Globus pallidus (tissue), 1 donor: ENCODE measurements at places on chromosomes 2 and 18.

GRCh38 chr18:39561126-39561525 lies 1995.5 kb upstream of the CELF4 start:
- no peak for DNase-seq

- no peak for DNase-seq
Measured at GRCh38 chr2:240296476-240297255, 138.8 kb upstream of the GPC1 start.

DNA sequence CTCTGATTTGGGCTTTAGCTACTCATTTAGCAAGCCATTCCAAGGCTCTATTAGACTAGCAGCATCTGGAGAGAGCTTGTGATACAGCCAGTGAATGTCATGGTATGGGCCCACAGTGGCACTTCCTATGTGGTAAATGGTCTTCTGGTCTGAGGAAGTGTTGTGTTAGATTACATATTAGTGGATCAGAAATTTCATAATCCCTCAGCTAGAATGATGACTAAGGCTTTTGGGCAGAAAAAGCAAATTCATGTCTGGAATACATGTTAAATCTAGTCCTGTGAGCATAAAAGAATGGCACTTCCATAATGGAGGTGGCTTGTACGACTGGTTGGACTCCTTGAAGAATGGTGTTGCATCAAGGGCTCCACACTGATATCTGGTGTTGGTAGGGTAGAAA lies 436.8 kb upstream of the CWC22 start:
- no peak for DNase-seq

- no peak for DNase-seq
Measured at GRCh38 chr2:220001751-220002150, 374.3 kb downstream of the SLC4A3 start.

DNA sequence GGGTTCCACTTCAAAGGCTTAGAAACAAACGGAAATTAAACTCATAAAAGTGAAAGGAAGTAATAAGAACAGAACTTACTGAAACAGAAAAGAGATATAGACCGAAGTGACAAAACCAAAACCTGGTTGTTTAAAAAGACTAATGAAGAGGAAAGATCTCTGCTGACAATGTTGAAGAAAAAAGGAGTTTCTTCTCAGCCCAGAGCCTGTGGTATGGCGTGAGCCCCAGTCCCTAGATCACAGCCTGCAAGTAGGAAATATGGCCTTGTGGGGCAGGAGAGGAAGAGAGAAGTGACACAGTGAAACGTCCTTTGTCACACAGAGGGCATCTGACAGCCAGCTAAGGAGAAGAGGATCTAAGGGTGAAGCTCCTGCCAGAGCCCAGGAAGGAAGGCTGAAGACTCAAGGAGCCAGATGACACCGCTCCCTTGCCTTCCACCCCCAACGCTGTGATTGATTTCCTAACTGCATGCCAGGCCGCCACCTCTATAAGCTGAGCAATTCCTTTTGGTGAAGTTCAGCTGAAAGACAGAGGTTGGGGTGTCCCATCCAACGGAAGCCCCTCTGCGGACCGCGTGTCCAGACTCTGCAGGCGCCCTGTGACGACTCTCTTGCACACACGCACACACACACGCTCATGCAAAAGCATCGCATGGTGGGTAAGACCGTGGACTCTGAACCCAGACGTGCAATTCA lies 141.1 kb downstream of the HDAC4 start:
- DNase-seq = no peak

- DNase-seq = no peak
Measured at GRCh38 chr2:16040271-16041010, 100.1 kb downstream of the MYCN start.

DNA sequence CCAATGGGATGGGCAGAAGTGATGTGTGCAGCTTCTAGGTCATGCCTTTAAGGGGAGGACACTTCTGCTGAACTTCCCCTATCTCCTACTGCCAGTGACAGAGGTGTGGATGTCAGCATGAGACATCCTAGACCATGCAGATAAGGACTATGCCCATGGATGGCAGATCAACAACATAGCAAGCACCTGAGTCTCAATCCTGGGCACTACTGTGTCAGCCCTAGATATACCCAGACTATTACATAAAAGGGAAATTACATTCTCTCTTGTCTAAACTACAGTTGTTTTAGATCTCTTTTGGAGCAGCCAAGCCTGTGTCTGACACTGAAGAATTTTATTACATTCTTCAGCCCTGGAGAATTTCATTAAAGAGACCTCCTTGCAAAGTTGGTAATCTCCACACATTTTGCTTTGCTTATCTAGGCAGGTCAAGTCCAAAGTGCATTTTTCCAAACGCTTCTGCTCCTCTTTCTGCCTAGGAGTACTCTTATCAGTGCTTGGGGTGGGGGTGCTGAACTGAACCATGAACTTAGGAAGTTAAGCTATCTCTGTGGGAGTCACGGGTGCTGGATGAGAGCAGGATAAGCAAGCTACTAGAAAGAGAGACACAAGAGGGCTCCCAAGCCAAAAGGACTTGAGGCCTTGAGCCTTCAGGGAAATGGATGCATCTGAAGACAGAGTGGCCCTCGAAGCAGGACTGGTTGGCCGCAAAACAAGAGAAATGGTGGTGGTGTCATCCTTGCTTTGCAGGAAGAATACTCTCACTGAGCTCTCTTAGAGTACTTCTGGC lies 95.2 kb upstream of the SPRED2 start:
- no peak for DNase-seq

GRCh38 chr2:201707753-201708152 lies 9.3 kb upstream of the MPP4 start:
- no peak for DNase-seq

DNA sequence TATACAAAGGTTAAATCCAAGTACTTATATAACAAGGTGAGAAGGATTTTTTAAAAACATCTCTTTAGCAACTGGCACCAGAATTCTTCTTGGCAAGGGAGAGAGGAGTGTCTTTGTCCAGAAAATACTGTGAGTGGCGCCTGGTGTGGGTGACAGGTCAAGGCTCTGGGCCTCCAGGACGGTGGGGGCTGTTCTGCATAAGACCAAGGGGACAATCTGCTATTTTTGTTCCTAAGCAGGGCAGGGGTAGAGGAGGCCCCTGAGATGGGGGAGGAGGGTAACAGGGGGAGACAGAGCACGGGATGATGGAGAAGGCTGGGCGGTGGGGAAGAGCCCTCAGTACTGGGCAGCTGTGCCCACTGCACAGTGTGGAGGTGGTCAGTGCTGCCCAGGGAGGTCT lies 51.6 kb upstream of the TAF1B start:
- no peak for DNase-seq

DNA sequence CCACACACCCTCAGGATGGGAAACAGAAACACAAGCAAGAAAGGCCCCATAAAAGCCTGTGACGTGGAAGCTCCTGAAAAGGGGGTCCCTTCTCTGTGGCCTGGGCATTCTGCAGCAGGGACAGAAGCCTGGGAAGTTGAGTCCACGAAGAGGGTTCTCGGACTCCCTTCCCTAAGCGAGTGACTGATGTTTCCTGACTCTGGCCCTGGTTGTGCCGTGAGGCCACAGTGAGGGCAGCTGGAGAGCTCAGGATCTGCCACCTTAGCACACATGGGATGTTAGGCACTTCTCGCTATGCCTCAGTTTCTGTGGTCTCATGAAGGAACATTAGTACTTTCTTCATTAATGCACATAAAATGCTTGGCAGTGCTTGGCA lies 87.2 kb upstream of the ZFP36L2 start:
- DNase-seq = no peak

- no peak for DNase-seq
Measured at GRCh38 chr2:54755641-54756326, 32.3 kb downstream of the EML6 start.

DNA sequence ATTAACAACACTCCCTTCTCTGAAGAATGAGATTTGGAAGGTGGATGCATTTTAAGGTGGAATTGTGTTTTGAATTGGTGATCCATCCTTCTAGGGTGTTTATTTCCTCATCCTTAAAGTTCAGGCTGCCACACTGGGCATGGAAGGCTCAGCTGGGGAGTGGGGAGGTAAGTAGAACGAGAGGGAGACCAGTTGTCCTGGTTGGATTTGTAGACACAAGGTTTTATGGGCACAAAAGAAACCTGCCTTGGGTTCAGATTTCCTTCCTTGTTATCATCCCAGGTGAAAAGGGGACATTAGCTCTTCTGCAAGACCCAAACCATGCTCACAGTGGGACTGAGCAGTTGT lies 101.0 kb upstream of the SIX3 start:
- DNase-seq = no peak

DNA sequence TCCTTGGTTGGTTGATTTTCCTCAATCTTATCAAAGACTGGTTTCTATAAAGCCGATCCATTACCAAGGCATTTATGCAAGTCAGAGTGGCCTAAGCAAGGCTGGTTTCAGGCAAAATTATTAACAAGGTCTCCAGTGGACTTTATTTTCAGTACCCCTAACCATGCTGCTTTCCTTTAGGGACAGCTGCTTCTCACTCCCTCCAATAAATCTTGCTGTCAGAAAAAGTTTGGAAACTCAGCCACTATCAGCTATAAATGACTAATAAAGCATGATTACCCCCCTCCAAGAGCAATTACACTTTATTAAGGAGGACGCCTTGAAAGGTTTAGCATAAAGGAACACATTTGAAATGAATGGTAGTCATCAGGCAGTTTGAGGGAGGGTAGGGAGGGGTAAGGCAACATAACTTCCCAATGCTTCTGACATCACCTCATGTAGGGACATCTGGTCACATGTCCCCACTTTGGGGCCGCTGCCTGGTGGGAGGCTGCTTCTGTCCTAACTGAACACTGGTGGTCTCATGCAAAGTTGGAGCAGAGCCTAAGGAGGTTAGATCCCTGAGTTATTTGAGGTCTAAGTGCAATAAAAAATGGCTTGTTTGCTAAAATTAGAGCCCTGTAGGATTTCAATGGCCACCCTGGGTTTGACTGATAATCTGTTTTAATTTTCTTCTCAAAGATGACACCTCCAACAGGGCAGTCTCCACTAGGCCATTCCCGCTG lies 58.0 kb upstream of the TMEM178A start:
- no peak for DNase-seq

DNA sequence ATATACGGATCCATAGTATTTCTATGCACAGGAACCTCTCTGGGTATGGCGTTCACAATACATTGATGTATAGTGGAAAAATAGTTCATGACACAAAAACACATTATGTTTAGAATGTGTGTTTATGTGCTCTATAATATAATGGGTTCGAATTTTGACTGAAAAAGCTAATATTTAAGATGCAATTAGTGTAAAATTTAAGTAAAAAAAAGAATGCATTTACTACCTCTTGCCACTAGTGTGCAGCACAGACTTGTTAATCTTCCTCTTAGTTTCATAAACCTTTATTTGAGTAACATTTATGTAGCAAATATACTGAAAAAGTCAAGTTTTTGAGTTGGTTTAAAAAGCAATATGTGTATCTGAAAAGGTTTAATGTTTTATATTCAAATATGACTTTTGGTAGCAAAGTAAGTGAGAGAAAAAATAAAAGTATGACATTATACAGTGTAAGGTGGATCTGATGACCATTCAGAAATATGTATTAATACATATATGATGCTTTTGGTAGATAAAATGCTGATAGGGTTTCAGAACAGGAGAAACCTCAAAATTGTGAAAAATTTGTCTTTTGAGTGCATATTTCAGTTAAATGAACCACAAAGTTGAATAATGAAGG lies 49.4 kb downstream of the CCDC102B start:
- DNase-seq = peak; percentile 5

GRCh38 chr2:165857876-165858275 lies 63.8 kb upstream of the GALNT3 start:
- no peak for DNase-seq

GRCh38 chr2:8288206-8288605 lies 393.6 kb upstream of the ID2 start:
- no peak for DNase-seq

DNA sequence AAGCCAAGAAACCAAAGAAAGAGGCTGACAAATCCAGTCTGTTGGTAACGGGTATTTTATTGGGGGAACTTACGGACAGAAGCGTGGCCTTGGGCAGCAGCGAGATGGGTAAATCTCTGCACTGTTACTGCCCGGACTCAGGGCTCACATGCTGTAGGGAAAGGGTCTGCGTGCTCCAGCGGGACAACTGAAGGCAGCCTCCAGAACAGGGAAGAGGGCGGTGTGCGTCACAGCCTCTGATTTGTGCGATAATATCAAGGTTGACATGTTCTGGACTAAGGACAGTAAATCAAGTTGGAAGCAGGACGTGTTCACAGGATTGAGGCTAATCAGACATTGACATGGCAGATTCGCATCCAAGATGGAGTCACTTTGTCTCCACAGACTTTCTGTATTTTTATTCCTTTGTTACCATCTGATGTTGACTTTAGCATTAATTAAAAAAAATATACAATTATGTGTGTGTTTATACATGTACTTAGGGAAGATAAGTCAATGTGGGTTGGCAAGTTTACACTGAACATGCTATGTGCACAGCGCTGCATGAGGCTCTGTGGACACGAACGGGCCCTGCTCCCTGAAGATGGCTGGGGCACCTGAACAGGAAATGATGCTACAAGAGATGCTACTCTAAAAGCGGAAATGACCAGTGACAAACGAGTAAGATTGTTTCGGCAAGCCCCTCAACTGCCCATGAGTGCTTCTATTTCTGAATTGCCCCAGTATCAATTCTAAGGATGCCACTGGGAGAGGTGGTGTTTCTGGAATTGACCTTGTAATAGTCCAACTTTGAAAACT lies 22.6 kb upstream of the DCDC2C start:
- no peak for DNase-seq

DNA sequence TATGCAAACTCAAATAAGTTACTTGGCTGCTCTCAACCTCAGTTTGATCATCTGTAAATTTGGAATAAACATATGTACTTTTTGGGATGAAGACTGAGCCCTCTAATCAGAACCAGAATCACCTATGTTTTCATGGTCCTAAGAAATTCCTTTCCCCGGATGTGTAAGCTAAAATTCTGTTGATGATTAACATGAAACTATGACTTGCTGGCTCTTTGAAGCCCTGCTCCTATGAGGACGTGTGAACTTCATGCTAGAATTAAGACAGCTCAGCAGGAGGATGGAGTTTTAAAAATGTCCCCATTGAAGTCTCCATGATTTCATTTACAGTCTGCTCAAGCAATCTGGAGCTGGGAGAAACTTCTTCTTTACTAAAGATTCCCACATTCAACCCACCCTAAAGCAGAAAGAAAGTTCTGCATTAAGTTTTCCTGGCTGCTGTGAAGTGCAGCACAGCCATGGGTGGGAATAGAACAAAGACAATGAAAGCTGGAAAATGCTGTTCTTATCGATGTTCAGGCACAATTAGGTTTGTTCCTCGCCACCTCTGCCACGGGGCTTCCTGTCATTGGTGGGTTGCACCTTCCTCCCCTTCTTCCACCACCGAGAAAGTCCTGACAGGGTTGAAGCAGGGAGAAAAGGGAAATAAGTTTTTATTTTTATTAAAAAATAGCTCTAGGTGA lies 50.9 kb downstream of the ADCYAP1 start:
- no peak for DNase-seq

GRCh38 chr2:158269143-158269542 lies 167.5 kb downstream of the UPP2 start:
- no peak for DNase-seq
